CD4-positive, alpha-beta T cell treated with Interferon alpha-2 for 1 hour (primary cell): ENCODE measurements at places on chromosomes 3 and 15.
A peak's percentile ranks its signal among the peaks of the same experiment; 100 is the strongest.

DNA sequence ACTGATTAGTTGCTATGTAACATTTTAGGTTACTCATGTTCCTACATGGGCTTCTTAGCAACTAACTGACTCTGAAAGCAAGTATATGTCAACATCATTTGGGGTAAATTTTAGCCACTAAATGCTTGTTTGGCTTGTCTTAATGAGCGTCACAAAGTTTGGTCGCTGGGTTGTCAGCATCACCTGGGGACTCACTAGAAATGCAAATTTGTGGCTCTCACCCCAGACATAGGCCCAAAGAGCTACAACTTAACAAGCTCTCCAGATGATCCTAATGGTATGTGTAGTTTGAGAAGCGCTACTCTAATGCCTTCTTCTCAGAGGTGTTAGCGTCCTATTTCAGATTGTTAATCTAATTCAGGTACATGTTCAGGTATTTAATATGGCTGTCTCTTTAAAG, 32.7 kb upstream of the CPOX start:
- DNase-seq: no peak

- no peak for DNase-seq
Measured at GRCh38 chr15:79170256-79170664, 79.7 kb upstream of the RASGRF1 start.

DNA sequence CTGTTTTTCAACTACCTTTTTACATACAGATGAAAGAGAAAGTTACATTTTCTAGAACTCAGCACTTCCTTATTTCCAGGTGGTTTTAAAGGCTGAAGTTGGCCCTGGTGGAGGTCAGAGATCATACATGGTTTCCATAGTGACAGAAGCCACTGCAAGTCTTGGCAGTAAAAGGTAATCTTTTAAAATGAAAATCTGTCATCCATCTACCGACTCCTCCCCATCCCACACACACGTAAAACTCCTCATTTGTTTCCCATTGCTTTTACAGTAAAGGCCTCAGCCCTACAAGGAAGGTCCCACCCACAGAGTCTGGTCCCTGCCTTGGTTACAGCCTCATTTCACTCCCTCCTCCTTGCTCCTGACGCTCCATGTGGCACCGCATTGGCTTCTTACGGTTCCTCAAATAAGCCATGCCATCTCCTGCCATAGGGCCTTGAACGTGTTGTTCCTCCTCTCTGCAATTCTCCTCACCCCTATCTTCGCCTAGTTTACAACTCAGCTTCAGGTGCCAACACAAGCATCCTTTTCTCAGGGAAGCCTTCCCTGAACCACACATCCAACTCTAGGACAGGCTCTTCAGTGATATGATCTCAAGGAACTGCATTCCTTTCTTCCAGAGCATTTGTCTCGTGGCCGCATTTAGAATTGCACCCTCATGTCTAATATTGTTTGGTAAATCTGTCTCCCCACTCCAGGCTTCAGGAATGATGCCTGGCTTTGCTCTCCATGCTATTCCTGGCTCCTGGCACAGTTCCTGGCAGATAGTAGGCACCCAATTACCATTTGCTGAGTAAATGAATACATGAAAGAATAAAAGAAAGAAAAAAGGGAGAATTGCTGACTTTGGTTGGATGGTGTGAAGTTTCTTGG, 2.6 kb downstream of the CYP19A1 start:
- DNase-seq: peak; percentile 2

DNA sequence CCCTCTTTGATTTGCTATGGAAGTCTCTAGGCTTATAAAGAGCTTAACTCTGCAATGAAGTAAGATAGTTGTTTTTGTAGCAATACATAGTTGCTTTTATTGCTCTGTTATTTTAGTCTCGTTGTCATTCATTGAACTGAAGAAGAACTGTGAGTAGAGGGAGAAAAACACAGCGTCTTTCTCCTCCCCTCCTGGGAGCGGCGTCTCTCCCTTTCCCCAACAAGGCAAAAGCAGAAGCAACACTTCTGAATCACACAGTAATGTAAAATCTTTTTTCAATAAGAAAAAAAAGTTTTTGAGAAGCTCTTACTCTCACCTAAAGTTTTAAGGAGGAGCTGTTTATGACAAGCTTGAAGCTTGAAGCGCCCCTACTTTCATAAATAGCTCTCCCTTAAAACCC, 119.3 kb upstream of the SLC7A14 start:
- DNase-seq: no peak

DNA sequence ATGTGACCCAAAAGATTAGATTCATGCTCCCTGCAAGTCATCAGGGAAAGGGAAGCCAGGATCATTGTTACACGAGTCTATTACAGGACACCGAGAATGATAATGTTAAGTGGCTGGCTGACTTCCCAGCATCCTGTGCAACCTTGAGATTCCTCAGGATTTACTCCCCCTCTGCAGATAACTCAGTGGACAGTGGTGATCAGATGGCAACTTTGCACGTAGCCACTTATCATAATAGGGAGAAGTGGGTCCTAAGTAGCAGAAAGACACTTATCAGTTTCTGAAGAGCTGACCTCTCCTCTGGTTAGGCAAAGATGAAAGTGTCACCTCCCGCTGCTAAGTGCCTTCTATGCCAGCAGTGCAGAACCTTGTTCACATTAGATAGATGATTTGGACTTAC, 6.7 kb upstream of the TMPRSS7 start:
- no peak for DNase-seq

DNA sequence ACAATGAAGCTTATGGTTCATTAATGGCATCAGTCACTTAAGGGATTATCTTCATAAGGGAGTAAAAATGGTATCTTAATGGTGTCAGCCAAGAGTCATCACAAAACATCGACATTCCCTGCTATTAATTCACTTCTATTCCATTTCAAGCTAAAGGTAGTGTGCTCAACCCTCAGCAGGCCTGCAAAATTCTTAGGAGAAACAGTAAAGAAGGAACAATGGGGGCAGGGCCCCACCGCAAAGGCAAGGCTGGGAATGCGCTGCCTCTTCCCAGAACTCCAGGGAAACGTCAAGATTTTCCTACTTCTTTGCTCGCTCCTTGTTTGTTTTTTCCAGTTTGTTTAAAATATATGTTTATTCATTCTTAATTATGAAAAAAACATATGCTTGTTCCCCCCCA, 187.3 kb upstream of the TSC22D2 start:
- DNase-seq: no peak

GRCh38 chr15:96700555-96700954, 370.1 kb downstream of the NR2F2 start:
- DNase-seq: no peak

DNA sequence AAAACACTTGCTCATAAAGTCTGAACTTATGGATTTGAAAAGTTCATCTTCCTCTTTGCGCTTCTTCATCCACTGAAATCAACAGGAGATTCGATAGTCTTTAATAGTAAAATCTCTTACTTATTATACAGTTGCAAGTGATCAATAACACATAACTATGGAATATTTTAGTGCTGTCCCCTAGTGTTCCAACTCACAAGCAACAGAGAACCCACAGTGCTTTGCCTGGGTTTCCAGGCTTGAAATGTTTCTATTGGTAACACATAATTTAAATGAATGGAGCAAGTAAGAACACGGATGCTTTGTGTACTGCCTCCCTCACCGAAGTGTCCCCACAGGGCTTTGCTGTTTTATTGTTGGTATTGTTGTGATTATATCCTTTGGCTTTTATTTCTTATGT, 93.5 kb downstream of the WDR72 start:
- DNase-seq: no peak

DNA sequence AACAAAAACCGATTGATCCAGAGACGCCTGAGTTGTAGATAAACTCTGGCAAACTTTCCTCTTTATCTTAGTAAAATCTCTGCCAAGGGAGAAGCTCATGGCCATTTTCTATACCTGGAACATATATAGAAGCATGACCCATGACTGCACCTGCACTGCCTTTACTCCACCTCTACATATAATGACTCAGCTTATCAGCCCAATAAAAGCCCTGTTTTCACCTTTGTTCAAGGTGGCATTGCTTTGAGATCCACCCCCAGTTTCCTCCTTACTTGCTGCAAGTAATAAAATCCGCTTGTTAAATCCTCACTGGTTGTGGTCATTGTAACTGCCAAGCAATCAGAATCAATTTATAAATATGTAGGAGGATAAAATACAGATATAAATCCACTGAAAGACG, 1280.4 kb downstream of the NSUN3 start:
- no peak for DNase-seq

DNA sequence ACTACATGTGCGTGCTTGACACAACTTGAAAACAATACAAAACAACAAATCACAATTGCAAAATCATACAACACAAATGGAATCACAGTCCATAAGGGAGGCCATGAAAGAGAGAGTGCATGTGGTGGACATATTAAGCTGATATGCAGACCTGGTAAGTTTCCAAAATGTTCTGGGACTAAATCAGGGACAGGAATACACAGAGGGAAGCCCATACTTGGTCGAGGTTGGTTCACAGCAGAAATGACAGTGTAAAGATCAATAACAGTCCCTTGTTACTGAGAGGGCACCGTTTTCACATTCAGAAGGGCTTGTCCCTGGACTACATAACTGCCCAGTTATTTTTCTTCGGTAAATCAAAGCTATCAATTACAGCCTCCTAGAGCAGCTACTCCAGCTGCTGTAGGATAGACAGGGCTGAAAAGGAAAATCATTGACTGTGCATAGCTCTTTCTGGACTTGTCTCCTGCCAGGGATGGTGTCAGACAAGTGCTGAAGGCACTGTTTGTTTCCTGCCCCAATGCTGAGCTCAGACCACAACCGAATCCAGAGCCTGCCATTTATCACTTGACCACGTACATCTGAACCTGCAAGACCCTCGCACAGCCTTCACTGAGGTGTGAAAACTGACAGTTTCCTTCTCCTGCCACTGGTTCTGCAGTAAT, 79.5 kb upstream of the KCNMB2 start:
- DNase-seq: no peak
